ENCODE measurements at places on chromosomes 2 and 18. TPM values are rescaled to one million over a fixed set of nuclear protein-coding genes. Genes with fewer than 3 reads are reported as not detected.

FOXD4L1 gene
- polyA plus RNA-seq = 0.82 TPM

AQP12B gene
- not detected for polyA plus RNA-seq

HOXD8 gene
- not detected for polyA plus RNA-seq

RBBP8 gene
- 19.5 TPM for polyA plus RNA-seq

CDH7 gene
- 7.4 TPM for polyA plus RNA-seq

ZNF519 gene
- 25.0 TPM for polyA plus RNA-seq

GAL3ST2 gene
- not detected for polyA plus RNA-seq

EGR4 gene
- polyA plus RNA-seq = not detected

SULT1C4 gene
- not detected for polyA plus RNA-seq

GCKR gene
- polyA plus RNA-seq = 2.5 TPM

DSG4 gene
- polyA plus RNA-seq = not detected

CNPPD1 gene
- 89.1 TPM for polyA plus RNA-seq

TMEM178A gene
- 32.4 TPM for polyA plus RNA-seq

REG3A gene
- polyA plus RNA-seq = not detected

ANKRD36B gene
- 63.5 TPM for polyA plus RNA-seq

PLA2R1 gene
- polyA plus RNA-seq = 0.94 TPM

CYP27C1 gene
- 2.3 TPM for polyA plus RNA-seq

Data from neural cell (in vitro differentiated cells).